ENCODE measurements at places on chromosomes 2 and 18.

DNA sequence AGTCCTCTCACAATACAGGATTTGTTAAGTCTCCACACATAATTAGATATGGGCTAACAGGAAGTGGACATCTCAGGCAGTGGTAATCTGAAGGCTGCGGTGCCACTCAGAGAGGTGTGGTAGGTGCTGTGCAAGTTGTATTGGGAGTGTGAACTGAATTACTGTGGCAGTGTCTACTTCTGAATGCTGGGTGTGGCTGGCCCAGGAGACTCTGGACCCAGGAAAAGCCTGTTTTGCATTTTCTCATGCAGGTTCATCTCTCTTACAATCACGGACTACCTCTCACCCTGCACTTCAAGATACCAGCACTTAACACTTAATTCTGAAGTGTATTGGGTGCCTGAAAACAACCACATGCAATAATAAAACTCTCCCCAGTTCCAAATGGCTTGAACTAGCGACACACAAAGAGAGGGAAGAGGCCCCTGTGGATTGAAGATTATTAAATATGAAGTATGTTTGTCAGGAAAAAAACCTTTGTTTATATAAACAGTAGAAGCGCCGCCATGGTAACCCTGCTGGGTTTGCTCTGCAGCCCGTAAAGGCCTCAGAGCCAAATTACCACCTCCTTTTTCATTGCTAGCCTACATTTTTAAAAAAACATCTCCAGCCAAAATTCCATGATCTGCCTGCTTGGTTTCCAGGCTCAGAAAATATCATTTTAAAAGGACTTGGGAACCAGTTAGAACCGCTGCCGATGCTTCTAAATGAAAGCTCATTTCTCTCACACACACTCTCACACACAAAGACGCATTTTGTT lies 77.5 kb downstream of the GFPT1 start:
- DNase-seq, result peak; percentile 60

GRCh38 chr2:152251811-152252210 lies 76.2 kb upstream of the STAM2 start:
- no peak for DNase-seq

GRCh38 chr18:9838144-9838877 lies 47.5 kb upstream of the TXNDC2 start:
- DNase-seq, result peak; percentile 80

DNA sequence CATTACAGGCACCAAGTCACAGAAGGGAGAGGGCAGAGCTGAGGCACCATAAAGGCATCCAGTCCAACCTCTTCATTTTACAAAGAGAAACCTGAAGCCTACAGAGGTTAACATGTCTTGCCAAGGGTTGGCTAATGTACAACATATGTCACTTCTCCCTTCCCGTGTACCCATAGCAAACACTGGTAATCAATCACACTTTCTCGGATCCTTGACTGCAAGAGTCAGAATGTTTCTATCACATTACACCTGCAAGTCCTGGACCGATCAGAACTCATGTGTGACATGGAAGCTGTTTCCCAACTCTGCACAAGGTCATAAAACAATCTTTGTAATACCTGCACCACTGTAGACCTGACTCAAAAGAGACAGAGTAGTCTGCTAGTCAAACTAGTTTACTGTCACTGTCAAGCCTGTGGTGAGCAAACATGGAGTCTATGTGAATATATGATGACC lies 6.0 kb downstream of the ANKRD44 start:
- no peak for DNase-seq

GRCh38 chr2:3044587-3045317 lies 332.9 kb downstream of the EIPR1 start:
- no peak for DNase-seq

- no peak for DNase-seq
Observed at GRCh38 chr2:206452242-206452641, 8.9 kb downstream of the ADAM23 start.

GRCh38 chr2:54285451-54285850 lies 29.4 kb upstream of the TSPYL6 start:
- no peak for DNase-seq

DNA sequence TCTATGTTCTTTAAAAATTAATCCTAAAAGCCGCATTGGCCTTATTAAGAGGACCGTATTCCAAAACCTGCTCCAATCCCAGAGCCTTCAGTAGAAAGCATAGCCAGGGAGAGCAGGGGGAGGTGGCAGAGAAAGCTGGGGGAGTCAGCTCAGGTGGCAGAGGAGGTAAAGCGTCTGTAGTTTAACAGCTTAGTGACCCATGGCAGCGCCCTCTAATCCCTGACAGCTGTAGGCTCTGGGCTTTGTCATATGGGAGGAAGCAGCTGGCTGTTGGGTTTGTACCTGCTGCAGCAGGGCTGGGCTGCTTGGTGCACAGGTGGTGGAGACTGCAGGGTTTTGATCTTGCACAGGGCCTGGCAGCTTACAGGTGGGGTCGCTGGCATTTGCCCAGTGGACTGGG lies 50.6 kb downstream of the THNSL2 start:
- no peak for DNase-seq

DNA sequence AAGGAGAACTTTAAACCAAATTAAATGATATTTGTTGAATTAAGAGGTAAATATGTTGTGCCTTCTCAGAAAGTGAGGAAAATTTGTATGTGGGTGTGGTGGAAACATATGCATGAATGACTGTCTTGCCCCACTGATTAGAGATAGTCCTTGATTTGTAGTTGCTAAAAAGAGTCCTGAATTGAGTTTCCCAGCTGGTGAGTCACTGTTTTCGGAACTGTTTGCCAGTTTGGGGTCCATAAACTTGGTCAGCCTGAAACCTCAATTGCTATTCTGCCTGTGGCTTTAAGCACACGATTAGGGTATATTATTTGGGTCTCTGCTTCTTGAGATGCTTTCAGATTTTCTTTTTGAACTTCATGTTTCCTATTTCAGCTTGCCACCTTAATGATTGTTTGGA lies 53.3 kb downstream of the PIKFYVE start:
- DNase-seq, result peak; percentile 13

- peak; percentile 45 for DNase-seq
Observed at GRCh38 chr2:172215172-172215935, 112.7 kb upstream of the DLX2 start.

DNA sequence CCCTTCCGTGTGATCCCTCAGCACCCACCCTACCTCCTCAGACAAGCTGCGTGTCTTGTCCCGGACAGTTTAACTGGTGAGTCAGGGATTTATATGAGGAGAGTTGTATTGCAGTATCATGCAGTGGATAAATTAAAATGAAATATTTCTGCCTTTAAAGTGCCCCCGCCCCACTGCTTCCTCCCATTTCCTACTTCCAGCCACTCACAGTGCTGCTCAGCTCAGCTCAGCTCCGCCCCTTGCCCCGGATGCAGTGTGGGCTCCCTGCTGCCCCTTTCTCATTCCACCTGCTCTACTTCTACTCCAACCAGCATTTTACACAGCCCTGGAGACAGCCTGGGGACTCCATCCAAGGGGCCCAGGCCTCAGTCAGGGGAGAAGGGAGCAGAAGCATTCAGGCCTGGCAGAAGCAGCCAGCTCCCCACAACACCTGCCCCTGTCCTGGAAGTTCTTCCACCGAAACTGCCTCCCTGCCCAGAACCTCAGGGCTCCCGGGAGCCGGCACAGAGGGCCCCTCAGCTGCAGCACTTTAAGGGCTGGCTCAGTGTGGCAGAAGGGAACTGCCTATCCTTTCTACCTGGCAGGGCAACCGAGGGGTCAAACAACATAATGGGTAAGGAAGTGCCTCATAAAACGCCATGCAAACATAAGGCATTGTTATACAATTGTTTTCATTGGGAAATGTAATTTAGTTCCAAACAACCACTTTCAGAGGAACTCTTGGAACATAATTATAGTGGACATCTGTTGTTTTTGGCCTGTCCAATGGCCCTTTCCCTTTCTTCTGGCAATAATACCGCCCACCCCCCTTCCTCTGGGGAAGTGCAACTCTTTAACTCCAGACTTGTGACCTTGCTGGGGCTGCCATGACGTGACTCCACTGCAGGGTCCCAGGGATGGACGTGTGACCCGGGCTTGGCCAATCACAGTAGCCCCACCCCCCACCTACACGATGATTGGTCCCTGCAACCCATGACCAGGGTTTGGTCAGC lies 102.3 kb downstream of the LIPG start:
- peak; percentile 17 for DNase-seq

GRCh38 chr2:142509401-142509800 lies 368.1 kb upstream of the KYNU start:
- no peak for DNase-seq

- DNase-seq, result no peak
Observed at GRCh38 chr2:42801381-42801780, 9.0 kb upstream of the HAAO start.

DNA sequence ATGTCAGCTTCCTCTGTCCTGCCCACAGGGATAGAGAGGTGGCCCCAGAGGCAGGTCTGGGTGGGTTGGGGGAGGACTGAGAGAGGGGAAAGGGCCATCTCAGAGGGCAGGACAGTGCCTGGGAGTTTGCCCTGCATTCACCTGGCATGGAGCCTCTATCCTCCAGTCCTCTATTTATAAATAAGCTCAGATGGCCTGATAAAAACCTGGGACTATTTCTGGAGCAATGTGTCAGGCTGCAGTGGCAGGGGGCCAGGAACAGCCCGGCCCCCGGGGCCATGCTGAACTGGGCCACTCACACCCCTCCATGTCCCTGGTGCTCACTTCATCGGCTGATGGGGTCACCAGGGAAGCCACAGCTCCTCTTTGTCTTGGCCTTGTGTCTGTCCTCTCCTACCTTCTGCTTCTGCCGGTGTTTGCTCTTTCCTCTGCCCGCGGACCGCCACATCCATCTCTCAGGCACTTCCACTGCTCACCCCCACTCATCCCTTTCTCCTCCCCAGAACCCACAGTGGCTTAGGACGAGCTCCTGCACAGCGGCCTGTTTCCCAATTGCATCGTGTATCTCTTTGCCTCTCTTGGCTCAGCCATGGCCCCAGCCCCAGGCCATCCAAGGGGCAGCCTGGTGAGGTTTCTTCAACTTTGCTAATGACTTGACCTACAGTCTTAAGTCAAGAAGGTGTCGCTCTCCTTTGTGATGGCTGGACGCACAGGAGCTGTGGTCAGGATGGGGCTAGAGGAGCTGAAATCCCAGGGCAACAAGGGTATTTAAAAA lies 38.8 kb downstream of the SCTR start:
- no peak for DNase-seq

- DNase-seq, result no peak
Observed at GRCh38 chr18:46868169-46868921, 49.0 kb downstream of the PIAS2 start.

GRCh38 chr2:237517990-237518389 lies 30.9 kb downstream of the MLPH start:
- DNase-seq, result no peak

DNA sequence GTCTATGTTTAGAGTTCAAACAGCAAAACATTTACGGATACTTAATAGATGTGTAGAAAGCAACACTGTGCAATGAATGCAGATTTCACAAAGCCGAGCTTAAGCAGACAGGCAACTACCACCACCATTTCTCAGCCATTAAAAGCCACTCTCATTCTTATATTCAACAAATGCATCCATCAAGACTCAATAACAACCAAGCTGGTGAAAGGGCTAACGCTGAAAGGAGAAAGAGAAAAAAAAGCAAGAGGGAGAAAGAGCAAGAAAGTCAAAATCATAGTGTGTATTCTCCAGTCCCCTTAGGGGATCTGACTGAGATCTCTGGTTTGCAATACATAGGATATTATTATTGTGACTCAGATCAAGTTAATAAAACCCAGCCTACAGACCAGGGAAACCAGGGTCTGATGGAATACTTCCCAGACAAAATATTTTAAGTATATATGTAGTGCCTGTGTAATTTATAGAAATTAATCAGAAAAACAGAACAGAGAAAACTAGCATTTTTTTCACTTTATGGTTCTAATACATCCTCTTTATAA lies 14.1 kb downstream of the SATB2 start:
- DNase-seq, result no peak

- no peak for DNase-seq
Observed at GRCh38 chr18:50453014-50453680, 78.3 kb downstream of the SKA1 start.

- no peak for DNase-seq
Observed at GRCh38 chr2:73088703-73089102, 17.2 kb upstream of the SFXN5 start.

DNA sequence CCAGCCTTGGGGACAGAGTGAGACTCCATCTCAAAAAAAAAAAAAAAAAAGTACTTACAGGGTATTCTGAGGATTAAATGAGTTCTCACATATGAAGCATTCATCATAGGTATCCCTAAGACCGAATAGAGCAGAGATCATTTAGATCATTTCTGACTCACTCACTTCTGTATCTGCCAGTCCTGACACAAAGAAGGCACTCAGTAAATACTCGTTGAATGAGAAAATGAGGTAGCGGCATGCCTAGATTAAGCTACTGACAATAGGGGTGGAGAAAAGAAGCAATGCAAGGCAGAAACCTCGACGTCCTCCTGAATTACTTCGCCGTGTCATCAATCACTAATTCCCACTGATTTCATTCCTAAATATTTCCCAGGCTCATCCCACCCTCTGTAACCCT lies 103.8 kb downstream of the GREB1L start:
- no peak for DNase-seq

GRCh38 chr18:9422816-9423519 lies 52.3 kb upstream of the RALBP1 start:
- no peak for DNase-seq

DNA sequence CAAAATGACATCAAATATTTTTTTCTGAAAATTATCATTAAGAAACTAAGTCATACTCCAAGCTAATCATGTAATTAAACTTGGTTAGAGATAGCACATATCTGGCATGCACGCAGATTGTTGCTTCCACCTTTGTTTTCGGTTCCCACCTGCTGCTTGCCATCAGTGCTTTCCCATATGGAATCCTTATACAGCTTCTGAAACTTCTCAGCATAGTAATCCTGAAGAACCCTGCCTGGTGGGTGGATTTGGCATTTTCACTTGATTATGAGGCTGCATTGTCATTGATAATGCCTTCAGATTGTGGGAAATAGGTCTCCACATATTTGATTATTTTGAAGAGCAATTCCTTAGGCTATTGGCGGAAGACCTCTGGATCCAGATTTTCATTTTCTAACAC lies 47.5 kb downstream of the ZC3H6 start:
- DNase-seq, result no peak

DNA sequence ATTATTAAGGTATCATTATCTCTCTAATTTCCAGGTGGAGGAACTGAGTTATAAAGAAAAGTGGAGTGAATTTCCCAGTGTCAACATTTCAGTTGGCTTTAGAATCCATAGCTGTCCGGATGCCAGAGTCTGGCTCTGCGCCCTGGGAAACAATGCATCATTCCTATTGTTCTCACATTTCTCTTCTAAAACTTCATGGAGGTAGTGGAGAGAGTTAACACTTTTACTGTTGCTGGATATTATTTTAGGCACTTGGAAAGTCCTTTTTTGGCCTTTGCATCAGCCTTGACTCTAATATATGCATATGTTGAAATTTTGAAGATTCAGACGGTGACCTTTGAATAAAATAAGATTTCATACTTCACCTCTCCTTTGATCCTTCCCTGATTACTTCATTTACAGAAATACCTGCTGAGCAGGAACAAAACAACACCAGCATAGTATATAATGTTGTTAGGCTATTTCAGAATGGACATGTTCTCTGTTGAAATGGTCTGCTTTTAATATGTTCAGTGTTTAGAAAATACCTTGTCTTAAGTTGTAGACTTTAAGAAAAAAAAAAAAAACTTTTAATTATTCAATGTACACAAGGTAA lies 148.8 kb downstream of the EPHA4 start:
- peak; percentile 21 for DNase-seq
